ENCODE measurements at places on chromosomes 3 and 15.

- DNase-seq: no peak
Observed at GRCh38 chr15:70257573-70258248, 160.0 kb upstream of the TLE3 start.

GRCh38 chr3:120640231-120640630, 41.8 kb downstream of the HGD start:
- no peak for DNase-seq

- no peak for DNase-seq
Observed at GRCh38 chr15:81575436-81576123, 201.6 kb upstream of the TMC3 start.

GRCh38 chr3:184620475-184621119, 59.0 kb downstream of the EPHB3 start:
- DNase-seq: no peak

DNA sequence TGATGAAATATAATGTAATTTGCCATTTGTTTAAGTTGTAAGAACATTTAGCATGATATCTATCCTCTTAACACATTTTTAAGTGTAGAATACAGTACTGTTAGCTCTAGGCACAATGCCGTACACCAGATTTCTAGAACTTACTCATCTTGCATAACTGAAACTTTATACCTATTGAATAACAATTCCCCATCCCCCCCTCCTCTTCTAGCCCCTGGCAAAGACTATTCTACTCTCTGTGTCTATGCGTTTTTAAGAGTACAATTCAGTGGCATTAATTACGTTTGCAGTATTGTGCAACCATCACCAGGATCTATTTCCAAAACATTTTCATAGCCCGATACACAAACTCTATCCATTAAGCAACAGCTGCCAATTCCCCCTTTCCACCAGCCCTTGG, 261.7 kb downstream of the PLOD2 start:
- DNase-seq: no peak

GRCh38 chr3:155870945-155871745, 695 bp downstream of the GMPS start:
- DNase-seq: peak; percentile 24

GRCh38 chr15:58839485-58839884, 68.4 kb downstream of the MINDY2 start:
- DNase-seq: no peak

GRCh38 chr3:48678056-48678455, 7.7 kb downstream of the NCKIPSD start:
- DNase-seq: no peak

DNA sequence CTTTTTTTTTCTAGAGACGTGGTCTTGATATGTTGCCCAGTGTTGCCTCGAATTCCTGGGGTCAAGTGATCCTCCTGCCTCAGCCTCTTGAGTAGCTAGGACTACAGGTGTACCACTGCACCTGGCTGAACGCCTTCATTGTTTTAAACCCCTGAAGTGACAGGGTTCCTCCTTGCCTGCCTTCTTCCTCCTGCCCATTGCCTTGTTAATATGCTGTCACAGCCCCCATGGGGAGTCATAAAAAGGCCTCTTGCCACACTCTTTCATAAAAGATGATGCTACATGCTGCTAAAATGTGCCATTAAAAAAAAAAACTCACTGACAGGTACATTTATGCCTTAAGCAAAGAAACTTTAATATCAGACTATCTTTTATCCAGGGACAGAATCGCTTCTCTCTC, 116.8 kb upstream of the SKOR1 start:
- DNase-seq: no peak

GRCh38 chr3:33417066-33417673, 23.0 kb downstream of the UBP1 start:
- DNase-seq: no peak

- DNase-seq: no peak
Observed at GRCh38 chr3:8170971-8171508, 330.6 kb upstream of the LMCD1 start.

- no peak for DNase-seq
Observed at GRCh38 chr3:24177201-24177600, 232.1 kb downstream of the NR1D2 start.

DNA sequence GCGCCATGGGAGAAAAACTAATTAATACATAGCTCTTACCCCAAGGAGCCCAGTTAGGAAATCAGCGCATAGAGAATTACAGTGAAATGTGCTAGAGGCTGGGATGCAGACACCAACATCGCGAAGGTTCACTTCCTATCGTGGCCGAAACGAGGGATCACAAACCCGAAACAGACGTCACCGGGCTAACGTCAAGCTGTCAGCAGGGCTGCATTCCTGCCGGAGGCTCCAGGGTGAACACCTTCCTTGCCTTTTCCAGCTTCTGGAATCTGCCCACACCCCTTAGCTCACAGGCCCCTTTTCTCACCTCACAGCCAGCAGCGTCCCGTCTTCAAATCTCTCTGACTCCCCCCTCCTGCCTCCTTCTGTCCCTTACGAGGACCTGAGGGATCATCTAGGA, 13.0 kb downstream of the GP5 start:
- no peak for DNase-seq

- DNase-seq: no peak
Observed at GRCh38 chr3:33982269-33982798, 183.9 kb downstream of the PDCD6IP start.

DNA sequence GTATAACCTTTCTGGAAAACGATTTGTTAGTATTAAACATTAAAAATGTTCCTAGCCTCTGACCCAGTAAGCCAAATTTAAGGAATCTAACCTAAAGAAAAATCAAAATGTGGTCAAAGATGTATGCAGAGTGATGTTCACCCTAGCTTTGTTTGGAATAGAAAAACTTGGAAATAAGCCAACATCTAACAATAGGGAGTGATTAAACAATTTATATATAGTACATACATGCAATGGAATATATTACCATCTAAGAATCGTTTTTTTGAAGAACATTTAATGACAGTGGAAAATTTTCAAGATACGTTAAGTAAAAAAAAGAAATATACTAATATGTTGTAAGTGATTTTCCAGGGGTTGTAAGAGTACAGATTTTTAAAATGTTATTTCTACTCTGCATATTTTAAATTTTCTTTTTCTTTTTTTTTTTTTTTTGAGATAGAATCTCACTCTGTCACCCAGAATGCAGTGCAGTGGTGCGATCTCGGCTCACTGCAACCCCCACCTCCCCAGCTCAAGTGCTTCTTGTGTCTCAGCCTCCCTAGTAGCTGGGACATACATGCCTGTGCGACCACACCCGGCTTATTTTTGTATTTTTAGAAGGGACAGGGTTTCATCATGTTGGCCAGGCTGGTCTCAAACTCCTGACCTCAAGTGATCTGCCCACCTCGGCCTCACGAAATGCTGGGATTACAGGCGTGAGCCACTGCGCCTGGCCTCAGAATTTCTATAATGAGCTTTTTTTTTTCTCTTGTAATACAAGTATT, 54.9 kb downstream of the ANP32A start:
- DNase-seq: no peak

- DNase-seq: no peak
Observed at GRCh38 chr3:99843590-99844258, 26.1 kb downstream of the CMSS1 start.

- DNase-seq: no peak
Observed at GRCh38 chr3:123072152-123072551, 5.3 kb downstream of the PDIA5 start.

DNA sequence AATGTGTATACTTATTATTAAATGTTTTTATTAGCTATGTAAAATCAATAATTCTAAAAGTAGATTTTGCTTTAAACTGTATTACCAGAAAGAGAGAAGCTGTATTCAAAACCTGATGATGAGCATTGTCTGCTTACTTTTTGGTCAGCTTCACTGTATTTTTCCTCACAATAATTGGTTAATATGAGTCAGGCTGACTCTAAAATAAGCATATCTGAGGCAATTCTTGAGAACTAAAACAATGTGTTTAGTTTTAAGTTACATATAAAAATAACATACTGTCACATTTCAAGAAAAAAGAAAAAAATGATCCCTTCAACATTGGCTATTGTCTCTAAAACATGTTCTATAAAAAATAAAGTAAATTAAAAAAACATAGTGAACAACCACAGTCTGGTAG, 66.1 kb downstream of the EPHA3 start:
- no peak for DNase-seq

GRCh38 chr3:33980252-33980651, 181.8 kb downstream of the PDCD6IP start:
- DNase-seq: no peak

DNA sequence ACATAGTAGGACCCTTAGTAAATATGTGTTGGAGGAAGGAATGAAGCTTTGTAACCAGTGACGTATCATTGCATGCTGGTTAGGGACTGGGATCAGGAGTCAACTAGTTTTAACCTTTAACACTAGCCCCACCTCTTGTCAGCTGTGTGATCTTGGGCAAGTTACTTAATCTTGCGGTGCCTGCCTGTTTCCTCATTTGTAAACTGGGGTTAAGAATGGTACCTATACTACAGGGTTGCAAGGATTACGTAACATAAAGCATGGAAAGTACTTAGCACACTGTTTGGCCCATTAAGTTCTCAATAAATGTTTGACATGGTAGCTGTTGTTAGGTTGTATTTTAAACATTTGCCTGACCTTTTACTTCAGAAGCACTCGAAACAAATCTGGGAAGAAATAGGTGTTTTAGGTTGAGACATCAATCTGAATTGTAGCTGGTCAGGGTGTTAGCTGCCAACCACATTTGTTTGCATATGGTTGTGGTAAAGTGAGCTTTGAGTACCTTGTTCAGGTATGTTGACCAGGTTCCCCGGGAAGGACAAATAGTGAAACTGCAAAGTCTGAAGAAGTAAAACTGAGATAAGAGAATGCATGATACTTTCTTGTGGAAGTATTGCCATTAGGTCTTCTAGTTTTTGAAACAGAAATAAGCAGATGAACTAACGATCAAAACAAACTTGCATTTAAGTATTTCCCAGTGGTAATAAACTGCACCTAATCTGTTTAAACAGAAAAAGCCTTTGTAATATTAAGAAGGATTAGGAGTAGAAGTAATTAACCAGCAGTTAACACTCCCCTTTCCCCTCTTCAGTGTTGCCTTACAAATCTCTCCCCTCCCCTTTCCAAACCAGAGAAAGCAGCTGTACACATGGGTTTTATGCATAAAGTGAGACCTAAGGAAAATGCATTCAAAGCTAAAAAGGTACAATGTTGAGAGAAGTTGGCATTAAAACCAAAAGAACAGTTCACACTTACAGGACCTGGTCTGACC, 25.8 kb upstream of the SCAANT1 start:
- DNase-seq: no peak

GRCh38 chr3:4021162-4021561, 221.9 kb downstream of the LRRN1 start:
- DNase-seq: no peak

- no peak for DNase-seq
Observed at GRCh38 chr15:57444877-57445513, 68.7 kb downstream of the CGNL1 start.

GRCh38 chr3:101806491-101806890, 27.5 kb downstream of the NXPE3 start:
- DNase-seq: no peak

GRCh38 chr3:45965253-45965652, 22.0 kb downstream of the CXCR6 start:
- no peak for DNase-seq

DNA sequence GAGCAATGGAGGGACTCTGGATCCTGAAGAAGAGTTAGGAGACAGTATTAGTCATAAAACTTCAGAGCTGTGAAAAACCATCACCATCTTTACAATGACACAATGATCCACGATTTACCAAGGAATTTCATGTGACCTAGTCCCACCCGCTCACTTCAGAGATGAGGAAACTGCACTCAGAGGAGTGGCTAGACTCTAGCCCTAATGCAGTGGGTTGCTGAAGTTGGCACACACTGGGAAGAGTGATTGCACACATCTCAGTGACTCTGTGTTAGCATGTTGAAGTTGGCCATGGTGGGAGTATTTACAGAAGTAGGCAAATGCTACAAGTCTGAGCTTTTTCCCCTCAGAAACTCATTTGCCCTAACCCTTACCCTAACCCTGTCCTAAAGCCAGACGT, 35.2 kb upstream of the SPATA12 start:
- no peak for DNase-seq

- no peak for DNase-seq
Observed at GRCh38 chr3:196735751-196736150, 3.9 kb upstream of the PAK2 start.

DNA sequence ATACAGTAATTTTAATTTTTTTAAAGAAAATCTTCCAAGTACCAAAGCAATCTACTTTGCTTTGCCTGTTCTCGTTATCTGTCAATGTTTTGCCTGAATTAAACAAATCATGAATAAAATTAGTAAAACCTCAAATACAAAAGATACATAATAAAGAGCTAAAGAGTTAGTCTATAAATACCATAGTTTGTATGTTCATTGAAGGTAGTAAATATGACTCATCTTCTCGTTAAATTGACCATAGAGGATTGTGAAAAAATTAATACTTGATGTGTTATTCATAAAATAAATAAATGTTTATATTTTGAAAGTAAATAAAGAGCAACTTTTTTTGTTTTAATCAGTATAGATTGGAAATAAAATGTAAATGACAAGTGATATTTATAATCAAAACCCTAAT, 246.5 kb upstream of the PLSCR5 start:
- DNase-seq: no peak

DNA sequence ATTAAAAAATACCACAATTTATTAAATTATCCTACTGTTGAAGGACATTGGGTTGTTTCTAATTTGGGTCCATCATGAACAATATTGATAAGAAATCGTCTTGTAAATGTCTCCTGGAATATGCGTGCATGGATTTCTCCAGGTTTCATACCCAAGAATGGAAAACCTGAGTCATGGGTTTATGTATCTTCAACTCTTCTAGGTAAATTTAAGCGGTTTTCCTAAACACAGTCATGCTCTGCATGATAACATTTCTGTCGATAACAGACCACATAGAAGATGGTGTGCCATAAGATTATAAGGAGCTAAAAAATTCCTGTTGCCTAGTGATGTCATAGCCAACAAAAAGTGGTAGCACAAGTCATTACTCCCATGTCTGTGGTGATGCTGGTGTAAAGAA, 39.9 kb upstream of the SCN5A start:
- DNase-seq: no peak

GRCh38 chr3:11288021-11288491, 15.9 kb downstream of the ATG7 start:
- DNase-seq: no peak

GRCh38 chr3:28907616-28908015, 373.3 kb upstream of the RBMS3 start:
- no peak for DNase-seq

GRCh38 chr3:143001369-143002082, at the start of gene U2SURP:
Gene U2SURP (plus strand): TSS chr3:143001570. CDS start chr3:143001629, 59 bp downstream.
- DNase-seq: peak; percentile 87

DNA sequence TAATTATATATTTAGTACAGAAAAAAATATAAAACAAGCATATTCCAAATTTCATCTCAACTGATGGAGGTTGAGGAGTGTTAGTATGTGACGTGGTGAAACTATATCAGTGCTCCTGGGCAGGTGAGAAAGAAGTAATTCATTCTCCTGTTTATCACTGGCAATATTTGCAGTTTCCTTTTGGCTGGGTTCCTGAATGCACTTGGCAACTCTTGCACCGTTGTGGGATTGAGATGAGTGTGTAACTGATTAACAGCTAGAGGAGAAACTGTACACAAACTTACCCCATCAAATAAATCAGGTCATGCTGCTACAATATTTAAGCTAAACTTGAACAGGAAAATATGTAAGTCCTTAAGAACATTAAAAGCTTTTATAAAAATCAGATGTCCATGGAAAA, 2.1 kb upstream of the ATP13A4 start:
- DNase-seq: no peak

GRCh38 chr3:141763088-141763750, at the start of gene GRK7:
Gene GRK7 (plus strand): TSS chr3:141763408. CDS start chr3:141778285, 14,877 bp downstream.
- DNase-seq: no peak

Measured in T-helper 2 cell (primary cell).